CD14-positive monocyte (primary cell): ENCODE measurements at places on chromosomes 13 and 19. TPM values are rescaled to one million over a fixed set of nuclear protein-coding genes. Genes with fewer than 3 reads are reported as not detected.

MEIOSIN gene
- polyA plus RNA-seq, result not detected

TNNT1 gene
- 9.4 and 9.7 TPM in 2 replicates for polyA plus RNA-seq

EFNB2 gene
- not detected for polyA plus RNA-seq

C19orf67 gene
- not detected in 2 replicates for polyA plus RNA-seq

ZNF546 gene
- polyA plus RNA-seq, result 1.4 TPM

ZNF570 gene
- 0.80 TPM for polyA plus RNA-seq

PGLYRP1 gene
- polyA plus RNA-seq, result 0.36 TPM

ETV2 gene
- polyA plus RNA-seq, result 0.93 TPM

SYT3 gene
- polyA plus RNA-seq, result 0.05 TPM in 1 of 2 replicates, not detected in the other

LMTK3 gene
- polyA plus RNA-seq, result not detected

ZNF730 gene
- not detected for polyA plus RNA-seq

TMEM259 gene
- polyA plus RNA-seq, result 382 and 417 TPM in 2 replicates

SPPL2B gene
- polyA plus RNA-seq, result 8.7 TPM

ARID3A gene
- polyA plus RNA-seq, result 2.1 TPM

FGF22 gene
- polyA plus RNA-seq, result not detected

CEACAM4 gene
- polyA plus RNA-seq, result 23.1 TPM

TCF3 gene
- polyA plus RNA-seq, result 3.3 TPM

GNA15 gene
- polyA plus RNA-seq, result 41.3 TPM

LYPD3 gene
- polyA plus RNA-seq, result 0.24 TPM

PCDH17 gene
- not detected for polyA plus RNA-seq

SMAD9 gene
- polyA plus RNA-seq, result not detected in 2 replicates

ZNF610 gene
- polyA plus RNA-seq, result not detected

KLHL26 gene
- 1.6 TPM for polyA plus RNA-seq

DMKN gene
- not detected for polyA plus RNA-seq

PEAK3 gene
- polyA plus RNA-seq, result 2.9 TPM

MOB3A gene
- 60.5 TPM for polyA plus RNA-seq

CEACAM5 gene
- not detected for polyA plus RNA-seq

S1PR5 gene
- 0.18 TPM for polyA plus RNA-seq

TMEM255B gene
- polyA plus RNA-seq, result 7.5 TPM

OLFM4 gene
- not detected for polyA plus RNA-seq

GTF3A gene
- 259 TPM for polyA plus RNA-seq

MYBPC2 gene
- not detected for polyA plus RNA-seq
